ENCODE measurements at places on chromosomes 13 and 19.

DNA sequence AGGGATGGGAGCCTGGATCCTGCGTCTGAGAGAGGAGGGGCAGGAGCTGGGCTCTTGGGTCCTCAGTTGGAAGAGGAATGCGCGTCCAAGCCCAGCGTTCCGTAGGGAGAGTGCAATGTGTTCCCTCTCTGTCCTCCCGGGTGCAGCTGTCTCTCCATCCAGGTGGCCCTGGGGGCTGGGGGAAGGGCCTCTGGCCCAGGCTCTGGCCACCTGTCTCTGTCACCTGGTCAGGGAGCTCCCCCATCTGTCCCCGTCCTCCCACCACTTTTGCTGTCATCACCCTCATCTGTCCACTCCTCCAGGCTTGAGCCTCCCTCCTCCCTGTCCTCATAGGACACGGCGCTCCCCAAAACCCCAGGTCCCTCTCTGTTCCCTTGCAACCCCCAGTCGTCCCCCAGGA is 3.7 kb upstream of the SBK2 start:
- no peak for DNase-seq

DNA sequence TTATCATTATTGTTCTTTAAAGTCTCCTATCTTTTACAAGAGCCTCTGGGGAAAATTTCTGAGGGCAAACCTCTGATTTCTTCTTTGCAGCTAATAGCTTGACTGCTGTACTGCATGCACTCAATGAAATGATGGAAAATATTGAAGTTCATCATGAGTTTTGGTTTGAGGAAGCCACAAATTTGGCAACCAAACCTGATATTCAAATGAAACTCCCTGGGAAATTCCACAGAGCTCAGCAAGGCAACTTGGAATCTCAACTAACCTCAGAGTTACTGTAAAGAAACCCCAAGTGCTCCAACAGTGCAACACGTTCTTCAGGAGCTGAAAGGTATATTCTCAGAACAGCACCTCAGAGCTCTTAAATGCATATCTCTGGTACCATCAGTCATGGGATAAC is 14.2 kb upstream of the RNF6 start:
- no peak for DNase-seq

GRCh38 chr13:33578786-33579185 is 239.2 kb upstream of the RFC3 start:
- DNase-seq: no peak

- no peak for DNase-seq
These were observed 931.0 kb upstream of the MIR17HG start for GRCh38 chr13:90416519-90416918.

DNA sequence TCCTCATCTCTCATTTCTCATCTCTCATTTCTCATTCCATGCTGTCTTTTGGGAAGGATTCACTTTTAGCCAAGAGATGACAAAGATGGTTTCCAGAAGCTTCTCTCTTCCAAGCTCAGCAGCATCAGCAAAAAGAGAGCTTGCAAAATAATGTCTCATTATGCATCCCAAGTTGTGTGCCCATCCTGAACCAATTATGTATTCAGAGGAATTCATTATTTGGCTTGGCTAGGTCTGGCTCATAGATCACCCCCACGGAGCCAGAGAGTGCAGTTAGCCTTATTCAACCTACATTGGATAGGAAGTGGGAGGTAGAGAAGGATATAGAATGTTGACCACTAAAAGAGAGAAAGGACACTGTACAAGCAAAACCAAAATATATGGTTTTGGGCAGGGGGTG is 5.4 kb upstream of the OLFM2 start:
- DNase-seq: no peak

- no peak for DNase-seq
These were observed 8.9 kb downstream of the ZNF546 start for GRCh38 chr19:40005691-40006272.

DNA sequence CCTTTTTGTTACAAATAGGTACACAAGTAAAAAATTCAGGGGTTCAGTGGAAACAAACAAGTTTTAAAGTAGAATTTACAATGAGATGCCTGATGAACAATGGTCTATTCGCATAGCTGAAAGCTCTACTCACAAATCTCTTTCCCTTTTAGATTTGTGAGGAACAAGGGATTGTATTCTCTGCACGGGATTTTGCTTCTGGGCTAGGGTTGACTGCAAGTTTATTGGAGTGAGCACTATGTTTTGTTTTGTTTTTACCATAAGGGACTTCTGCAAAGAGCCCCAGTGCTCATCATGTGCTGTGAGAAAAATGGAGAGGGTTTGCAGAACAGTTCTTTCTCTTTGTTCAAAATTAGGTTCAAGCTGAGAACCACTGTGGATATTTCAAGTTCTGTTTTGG is 160.5 kb downstream of the DLEU7 start:
- no peak for DNase-seq

DNA sequence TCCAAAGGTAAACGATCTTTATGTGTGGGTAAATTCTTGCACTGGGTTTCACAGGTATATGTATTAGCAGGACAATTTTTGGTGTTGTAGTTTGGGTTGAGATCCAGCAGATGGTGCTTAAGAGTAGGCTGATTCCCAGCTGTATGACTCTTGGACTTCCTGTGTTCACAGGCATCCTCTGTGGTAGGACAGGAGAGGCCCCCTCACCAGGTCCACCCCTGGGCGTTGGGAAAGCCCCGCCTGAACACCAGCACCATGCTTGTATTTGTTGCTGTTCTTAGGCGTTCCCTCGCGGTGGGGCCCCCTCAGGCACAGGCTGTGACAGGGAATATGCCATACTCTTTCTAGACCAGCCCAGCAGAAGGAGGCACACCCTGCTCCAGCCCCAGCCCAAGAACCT is 49.5 kb upstream of the PCDH17 start:
- no peak for DNase-seq

GRCh38 chr19:42154471-42155323 is 22.5 kb upstream of the POU2F2 start:
- DNase-seq: no peak

DNA sequence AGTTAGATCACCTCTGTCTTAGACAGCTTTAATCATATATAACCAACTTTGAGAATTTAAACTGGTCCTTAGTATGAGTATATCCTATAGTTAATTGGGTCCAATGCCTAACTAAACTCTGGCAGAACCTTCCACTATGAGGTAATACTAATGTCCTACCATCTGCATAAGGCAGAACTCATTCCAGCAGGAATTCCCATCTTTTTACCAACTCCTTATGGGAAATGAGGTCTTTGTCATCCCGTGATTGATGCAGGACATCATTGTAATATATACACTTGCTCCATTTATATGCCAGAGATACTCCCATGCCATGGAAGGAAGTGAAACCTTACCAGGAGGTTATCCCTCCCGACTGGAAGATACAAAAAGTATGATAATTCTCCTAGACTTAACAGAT is 2.8 kb downstream of the KCTD4 start:
- DNase-seq: no peak
